RPMI7951 (cell line): ENCODE measurements at places on chromosomes 1 and 21. TPM values are rescaled to one million over a fixed set of nuclear protein-coding genes. Genes with fewer than 3 reads are reported as not detected.

The YY1AP1 gene
- total RNA-seq, result 33.9 and 37.6 TPM in 2 replicates

The FMO2 gene
- total RNA-seq, result under 0.01 and 0.20 TPM in 2 replicates

The PPM1J gene
- total RNA-seq, result 0.29 and 0.84 TPM in 2 replicates

The HOOK1 gene
- not detected in 2 replicates for total RNA-seq

GRCh38 chr1:19032701-19033514, 76.4 kb upstream of the IFFO2 start:
- no peak for DNase-seq

The CCNL2 gene
- total RNA-seq, result 62.8 and 66.2 TPM in 2 replicates

DNA sequence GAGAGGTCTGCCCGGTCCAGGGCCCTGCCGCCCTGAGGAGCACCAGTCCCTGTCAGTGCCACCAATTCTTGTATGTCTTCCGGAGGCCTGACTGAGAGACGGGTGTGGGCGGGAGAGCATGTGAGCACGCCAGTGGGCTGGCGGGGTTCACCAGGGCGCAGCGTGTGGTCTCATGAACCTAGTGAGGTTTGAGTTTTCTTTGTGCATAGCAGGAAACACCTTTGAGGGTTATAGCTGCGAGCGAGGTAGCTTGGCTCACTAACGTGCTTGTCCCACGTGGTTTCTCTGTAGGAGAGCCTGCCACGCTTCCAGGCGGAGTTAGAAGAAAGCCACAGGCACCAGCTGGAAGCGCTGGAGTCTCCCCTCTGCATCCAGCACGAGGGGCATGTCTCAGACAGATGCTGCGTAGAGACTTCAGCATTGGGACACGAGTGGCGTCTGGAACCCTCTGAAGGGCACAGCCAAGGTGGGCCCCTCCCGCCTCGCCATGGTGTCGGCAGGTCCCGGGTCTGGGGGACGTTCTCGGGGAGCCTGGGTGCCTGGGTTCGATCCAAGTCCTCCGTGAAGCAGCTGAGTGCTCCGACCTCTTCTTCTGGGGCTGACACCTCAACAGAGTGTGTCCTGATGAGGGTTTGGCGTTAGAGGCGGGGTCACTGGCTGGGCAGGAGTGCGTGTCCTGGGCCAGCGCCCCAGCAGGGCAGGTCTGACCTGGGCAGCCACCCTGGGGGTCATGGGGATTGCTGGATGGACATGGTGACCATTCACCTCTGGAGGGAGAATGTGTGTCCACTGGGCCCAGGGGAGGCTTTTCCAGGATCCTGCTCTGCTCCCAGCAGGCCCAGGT, 31.4 kb downstream of the PCNT start:
- DNase-seq, result no peak

DNA sequence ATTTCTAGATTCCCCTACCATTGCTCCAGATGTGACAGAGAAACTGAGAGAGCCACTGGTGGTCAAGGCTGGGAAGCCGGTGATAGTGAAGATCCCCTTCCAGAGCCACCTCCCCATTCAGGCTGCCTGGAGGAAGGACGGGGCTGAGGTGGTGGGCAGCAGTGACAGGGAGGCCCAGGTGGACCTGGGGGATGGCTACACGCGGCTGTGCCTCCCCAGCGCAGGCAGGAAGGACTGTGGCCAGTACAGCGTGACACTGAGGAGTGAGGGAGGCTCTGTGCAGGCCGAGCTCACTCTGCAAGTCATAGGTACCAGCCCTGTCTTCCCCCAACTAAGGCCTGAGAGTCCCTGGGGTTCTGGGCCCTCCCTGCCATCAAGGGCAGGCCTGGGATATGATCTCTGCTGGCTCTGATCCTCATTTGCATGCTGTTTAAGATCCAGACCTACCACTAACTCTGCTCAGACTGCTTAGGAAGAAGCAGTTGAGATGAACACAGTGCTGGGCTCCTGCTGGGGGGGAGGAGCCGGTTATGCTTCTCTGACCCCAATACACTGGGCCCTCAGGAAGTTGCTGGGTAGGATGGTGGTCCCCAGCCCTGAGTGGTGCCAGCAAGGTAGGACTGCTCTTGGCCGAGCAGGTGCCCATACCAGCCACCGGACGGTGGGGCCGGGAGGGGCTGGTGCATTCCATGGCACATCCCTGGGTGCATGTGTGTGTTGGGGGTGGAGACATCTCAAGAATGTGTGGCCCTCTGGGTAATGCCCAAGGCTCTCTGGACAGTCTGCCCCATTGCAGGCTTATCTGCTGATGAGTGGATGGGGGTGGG, 25.1 kb downstream of the IGFN1 start:
- DNase-seq, result no peak

GRCh38 chr1:44723496-44724295, 7.3 kb downstream of the RNU5D-1 start:
- DNase-seq, result no peak

GRCh38 chr1:91741301-91741700, 144.7 kb downstream of the TGFBR3 start:
- no peak for DNase-seq

GRCh38 chr1:182674346-182675246, 9.8 kb downstream of the RGS8 start:
- no peak for DNase-seq

- no peak for DNase-seq
These were observed 191.9 kb downstream of the RERE start for GRCh38 chr1:8625491-8625890.

DNA sequence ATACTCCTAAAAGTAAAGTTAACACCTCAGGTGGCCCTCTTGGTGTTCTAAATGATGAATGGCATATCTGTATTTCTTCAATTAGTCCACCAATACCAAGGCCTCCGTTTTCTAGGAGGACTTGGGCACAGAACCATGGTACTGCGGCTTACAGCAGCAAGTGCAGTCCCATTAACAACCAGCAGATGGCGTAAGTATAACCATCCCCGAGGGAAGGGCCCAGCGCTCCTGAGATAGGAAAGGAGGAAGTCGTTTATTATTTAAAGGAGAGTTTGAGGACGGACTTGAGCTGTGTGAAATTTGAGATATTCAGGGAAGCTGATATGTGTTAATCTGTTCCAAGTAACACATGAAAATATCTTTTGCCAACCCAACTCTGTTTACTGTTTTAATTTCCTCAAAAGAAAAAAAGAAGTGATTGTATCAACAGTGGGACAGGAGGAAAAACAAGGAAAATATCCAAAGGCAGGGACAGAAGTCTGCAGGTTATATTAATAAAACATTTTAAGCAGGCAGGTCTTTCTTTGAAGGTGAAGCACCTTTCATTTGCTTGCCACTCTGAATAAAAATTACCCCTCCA, 37.7 kb upstream of the KCNJ15 start:
- DNase-seq, result peak; percentile 80

DNA sequence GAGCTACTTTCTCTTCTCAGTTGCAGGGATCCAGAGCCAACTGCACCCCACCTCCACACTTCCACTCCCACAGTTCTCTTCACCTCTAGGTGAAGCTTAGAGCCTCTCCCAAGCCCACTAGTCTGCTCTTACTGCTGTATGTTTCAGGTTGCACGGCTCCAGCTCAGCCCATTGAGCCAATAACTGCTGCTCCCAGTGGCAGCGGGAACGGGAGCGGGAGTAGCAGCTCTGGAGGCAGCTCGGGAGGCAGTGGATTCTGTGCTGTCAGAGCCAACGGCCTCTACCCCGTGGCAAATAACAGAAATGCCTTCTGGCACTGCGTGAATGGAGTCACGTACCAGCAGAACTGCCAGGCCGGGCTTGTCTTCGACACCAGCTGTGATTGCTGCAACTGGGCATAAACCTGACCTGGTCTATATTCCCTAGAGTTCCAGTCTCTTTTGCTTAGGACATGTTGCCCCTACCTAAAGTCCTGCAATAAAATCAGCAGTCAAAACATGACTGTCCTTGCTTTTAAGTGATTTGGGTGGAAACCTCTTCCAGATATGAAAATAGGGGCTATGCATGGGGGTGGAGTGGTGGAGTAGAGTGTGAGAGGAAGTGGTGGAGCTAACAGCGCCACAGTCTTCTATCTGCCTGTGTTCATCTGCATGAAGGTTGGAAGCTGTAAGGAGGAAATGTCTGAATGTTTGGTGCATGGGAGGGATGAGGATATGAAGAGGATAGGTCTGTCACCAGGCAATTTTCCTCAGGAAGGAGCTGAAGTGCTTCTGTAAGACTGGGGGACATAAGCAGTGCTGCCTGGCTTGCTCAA, 29.6 kb downstream of the CHIA start:
- no peak for DNase-seq

The AIM2 gene
- total RNA-seq, result 13.9 and 15.5 TPM in 2 replicates

The HCRTR1 gene
- not detected in 2 replicates for total RNA-seq

The AMY2B gene
- total RNA-seq, result 0.48 and 0.88 TPM in 2 replicates
